Stimulated activated CD8-positive, alpha-beta memory T cell treated with anti-CD3 and anti-CD28 coated beads, Interleukin-15, amount 100 ng/mL, for 48 hours (primary cell): ENCODE measurements at places on chromosomes 6 and 20.

DNA sequence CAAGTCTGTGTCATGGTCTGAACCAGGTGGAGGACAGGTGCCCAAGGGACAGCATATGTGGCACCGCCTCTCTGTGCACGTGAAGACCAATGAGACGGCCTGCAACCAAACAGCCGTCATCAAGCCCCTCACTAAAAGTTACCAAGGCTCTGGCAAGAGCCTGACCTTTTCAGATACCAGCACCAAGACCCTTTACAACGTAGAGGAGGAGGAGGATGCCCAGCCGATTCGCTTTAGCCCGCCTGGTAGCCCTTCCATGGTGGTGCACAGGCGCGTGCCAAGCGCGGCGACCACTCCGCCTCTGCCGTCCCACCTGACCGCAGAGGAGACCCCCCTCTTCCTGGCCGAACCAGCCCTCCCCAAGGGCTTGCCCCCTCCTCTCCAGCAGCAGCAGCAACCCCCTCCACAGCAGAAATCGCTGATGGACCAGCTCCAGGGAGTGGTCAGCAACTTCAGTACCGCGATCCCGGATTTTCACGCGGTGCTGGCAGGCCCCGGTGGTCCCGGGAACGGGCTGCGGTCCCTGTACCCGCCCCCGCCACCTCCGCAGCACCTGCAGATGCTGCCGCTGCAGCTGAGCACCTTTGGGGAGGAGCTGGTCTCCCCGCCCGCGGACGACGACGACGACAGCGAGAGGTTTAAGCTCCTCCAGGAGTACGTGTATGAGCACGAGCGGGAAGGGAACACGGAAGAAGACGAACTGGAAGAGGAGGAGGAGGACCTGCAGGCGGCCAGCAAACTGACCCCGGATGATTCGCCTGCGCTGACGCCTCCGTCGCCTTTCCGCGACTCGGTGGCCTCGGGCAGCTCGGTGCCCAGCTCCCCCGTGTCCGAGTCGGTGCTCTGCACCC is 109.5 kb upstream of the RAB32 start:
- no peak for DNase-seq

- no peak for DNase-seq
Observed at GRCh38 chr6:163780994-163781393, 366.5 kb downstream of the QKI start.

DNA sequence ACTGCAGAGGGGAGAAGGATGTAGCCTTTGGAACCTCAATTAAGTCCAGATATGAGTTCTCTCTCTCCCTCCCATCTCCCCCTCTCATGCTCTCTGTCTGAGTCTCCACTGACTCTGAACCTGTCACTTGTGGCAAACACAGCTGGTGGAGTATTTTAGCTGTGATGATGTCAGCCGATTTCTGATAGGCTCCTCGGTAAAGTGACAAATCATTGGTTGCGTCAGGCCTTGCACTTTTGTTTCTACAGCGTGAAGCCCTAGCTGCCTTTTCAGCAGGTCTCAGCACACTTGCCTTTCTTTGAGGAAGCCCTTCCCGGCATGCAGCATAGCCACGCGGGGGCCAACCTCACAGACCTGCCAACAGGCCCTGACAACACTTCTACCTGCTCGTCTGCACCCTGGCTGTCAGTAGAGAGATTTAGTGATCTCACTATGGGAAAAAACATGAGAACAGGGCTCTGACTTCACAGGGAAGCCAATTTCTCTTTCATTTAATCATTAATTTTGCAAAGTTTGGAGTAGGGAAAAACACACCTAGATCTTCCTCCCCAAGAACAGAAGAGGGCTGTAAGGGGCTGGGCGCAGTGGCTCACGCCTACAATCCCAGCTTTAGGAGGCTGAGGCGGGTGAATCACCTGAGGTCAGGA is 84.4 kb downstream of the GMPR start:
- DNase-seq = peak; percentile 70

DNA sequence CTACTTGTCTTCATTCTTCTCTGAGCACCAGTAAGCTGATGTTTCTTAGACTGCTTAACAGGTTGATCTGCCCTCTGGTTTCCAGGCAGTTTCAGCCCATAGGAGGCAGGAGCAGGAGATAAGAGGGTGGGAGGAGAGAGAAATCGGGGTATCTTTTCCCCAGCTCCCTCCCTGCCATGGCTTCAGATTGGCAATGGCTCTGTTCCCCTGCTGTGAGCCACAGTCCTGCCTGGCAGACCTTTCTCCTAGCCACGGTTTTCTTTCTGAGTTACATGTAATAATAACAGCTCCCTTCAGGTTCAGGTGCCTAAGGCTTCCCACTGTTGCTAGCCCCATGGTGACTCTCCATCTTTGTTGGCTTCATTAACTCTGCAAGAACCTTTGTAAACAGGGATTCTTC is 115.3 kb downstream of the CD83 start:
- no peak for DNase-seq

DNA sequence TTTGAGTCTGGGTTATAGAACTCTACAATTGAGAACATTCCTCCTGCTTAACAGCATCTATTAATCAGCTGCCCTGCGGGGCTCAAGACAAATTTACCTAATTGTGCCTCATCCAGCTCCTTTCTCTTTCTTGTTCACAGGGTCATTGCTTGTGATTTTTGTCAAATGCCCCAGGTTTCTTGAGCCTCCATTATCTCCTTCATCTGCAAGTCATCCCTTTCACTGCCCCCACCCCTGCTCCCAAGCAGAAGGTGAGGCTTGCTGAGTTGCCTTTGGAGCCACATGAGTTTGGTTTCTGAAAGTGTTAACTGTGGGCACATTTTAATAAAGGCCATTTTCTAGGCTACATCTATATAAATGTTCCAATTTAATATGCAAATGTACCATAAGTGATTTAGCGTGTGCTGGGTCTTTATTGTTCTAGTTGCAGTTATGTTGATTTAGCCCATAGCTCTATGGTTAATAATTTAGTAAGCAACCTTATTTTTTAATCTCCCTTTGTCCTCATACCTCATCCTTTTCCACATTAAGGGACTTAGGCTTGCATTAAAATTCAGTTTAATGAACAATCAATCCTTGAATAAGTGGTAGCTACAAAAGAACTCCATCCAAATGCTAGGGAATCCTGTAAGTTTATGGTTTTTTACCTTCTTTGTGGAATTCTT is 56.1 kb downstream of the VSTM2L start:
- DNase-seq = no peak

GRCh38 chr6:24228681-24229255 is 102.8 kb downstream of the NRSN1 start:
- DNase-seq = no peak

DNA sequence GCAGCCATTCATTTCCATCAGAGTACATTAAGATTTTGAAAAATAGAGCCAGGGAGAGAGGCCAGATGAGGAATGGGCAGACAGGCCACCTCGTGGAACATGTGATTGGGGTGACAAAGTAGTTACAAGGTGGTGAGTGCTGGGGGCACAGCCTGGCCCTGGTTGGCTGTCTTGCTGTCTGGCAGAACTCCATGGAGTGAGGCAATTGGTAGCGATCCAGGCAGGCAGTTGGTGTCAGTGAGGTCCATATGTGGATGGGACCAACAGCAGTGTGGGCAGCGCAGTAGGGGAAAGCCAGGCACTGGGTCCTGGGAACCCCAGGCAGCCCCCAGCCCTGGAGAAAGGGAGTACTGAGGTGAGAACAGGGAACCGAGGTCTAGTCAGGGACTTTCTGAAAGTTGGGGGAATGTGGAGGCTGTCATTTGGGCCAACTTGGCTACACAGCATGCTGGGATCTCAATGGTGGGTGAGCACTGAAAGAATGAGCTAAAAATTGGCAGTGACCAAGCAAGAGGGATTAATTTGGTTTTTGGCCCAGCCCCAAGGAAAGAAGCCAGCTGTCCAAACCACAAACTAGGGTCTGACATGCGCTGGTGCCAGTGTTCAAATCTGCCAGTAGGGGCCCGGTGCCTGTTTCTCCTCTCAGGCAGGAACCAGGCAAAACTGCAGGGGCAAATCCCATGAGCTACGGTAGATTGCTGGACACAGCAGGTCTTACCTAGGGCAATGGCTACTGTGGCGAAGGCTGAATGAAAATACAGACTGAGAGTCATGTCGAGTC is 61.4 kb upstream of the E2F3 start:
- no peak for DNase-seq

- DNase-seq = no peak
Observed at GRCh38 chr6:122778985-122779661, 393 bp upstream of the FABP7 start.

GRCh38 chr20:6768228-6769140 is 998 bp downstream of the BMP2 start:
- no peak for DNase-seq

DNA sequence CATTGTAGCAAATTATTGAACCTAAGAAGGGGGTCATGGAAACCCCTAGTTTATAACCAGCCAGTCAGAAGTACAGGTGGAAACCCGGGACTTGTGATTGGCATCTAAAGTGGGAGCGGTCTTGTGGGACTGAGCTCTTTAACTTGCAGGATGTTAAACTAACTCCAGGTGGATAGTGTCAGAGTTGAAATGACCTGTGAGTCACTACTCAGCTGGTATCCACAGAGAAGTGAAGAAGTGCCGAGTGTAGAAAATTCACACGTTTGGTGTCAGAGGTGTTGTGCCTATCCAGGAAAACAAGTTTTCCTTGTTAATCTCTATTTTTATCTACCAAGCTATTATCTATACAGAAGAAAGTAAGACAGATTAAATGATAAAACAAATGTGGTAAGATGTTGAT is 179.7 kb downstream of the ADGRG6 start:
- DNase-seq = no peak

GRCh38 chr6:1187293-1188131 is 124.4 kb upstream of the FOXQ1 start:
- DNase-seq = no peak

DNA sequence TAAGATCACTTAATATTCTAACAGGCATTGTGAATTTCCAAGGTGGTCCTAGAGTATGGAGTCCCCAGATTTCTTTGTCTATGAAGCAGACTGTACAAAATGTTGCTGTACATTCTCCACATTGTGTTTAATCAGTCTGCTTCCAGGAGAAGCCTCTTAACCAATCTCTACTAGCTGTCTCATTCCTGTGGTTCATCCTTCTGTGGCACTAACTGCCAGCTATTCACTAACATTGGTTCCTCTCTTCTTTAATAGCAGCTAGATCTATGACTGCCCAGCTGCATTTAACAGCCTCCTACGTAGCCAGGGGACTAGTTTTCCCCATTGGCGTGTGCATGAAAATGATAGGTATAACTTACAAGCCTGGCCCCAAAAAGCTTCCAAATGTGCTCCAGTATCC is 395.4 kb downstream of the SAMD5 start:
- DNase-seq = no peak

DNA sequence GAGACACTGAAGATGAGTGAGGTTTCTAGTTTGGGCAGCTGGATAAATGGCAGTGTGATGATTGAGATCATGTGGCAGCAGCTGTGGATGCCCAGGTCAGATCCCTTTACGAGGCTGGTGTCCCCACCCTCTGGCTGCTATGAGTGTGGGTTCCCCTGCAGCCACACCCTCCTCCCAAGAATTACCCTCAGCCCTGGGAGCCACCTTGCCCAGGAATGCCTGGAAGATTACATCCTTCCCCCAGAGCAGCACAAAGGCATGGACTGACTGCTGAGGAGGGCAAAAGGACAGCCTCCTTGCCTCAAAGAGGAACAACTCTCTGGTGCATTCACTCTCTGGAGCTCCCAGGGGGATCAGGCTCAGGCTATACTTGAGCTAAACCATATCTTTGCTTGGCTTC is 15.0 kb upstream of the PKHD1 start:
- no peak for DNase-seq

GRCh38 chr20:50042370-50043313 is 59.9 kb downstream of the SNAI1 start:
- no peak for DNase-seq
